ENCODE measurements at places on chromosomes 5 and 9.
A peak's percentile ranks its signal among the peaks of the same experiment; 100 is the strongest.

DNA sequence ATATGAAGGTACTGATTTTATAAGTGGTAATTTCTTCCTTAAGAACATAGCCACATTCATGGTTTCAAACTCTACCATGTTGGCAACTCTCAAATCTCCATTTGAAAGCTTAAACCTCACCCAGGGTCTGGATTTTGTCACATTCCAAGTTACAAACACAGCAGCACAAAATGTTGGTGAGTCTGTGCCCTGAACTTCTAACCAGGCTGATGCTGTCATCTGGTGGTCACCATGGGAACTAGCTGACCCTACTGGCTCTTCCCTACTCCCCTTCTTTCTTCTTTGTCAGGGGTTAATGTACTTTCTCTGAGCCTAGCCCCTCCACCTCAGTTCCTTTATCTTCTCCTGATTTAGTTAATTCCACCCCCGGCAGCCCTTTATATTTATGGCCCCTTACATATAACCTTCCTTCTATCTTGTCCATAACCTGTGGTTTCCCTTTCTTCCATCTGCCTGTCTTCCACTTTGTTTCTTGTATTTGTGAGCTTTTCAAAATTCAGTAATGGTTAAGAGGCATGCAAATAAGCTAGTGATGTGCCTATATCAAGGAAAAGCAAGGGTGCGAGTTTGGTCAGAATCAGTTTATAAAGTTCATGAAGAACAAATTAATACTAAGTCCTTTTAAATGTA, 35.9 kb downstream of the TGFBR1 start:
- peak; percentile 43 for DNase-seq

DNA sequence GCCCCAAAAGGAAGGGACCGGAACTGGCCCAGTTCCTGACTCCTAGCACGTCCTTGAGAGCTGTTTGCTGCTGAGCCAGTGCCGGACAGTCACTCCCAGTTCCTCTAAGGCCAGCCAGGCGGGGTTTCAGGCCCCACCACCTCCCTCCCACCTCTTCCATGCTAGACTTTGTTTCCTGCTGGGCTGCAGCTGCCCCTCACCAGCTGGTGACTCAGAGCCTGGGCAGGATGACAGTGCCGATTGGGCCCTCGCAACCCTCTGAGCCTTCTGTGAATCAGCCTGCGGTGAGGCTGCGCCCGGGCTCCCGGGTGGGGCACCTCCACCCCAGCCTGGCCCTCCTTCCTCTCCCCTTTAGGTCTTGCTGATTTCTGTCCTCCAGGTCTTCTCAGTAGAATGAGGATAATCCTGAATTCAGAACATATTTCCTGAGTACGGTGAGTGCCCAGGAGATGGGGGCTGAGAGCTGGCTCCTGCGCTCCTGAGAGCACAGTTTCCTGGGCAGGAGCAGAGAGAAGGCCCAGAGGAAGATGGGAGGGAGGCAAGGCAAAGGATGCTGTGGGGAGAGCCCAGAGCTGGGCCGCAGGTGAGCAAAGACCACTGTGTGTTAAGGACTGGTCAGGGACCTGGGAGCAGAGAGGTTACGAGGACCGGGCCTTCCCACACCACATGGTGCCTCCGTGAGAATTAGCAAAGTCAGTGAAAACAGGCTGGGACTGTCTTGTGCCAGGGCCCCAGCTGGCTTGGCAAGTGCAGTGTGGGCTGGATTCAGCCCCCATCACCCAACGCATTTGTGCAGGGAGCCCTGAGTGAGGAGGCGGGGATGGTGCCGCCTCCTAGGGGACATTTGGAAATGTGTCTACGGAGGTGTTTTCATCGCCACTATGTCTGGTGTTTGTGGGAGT, 32.9 kb upstream of the STXBP1 start:
- peak; percentile 57 for DNase-seq

DNA sequence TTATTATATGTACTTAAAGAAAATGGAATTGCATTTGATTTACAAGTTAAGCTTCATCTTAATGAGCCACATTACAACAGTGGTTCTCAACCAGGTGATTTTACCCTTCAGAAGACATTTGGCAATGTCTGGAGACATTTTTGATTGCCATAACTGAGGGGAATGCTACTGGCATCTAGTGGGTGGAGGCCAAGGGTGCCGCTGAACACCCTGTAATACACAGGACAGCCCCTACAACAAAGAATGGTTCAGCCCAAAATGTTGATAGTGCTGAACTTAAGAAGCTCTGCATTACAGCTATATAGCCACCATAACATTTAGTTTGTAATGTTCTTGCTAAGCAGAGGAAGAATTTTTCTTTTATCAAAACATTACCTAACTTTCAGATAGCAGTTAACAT, 103.1 kb downstream of the PAM start:
- no peak for DNase-seq

GRCh38 chr9:224582-225520, 10.2 kb downstream of the DOCK8 start:
- no peak for DNase-seq

- no peak for DNase-seq
Observed at GRCh38 chr9:116178481-116179211, 25.1 kb downstream of the PAPPA start.

DNA sequence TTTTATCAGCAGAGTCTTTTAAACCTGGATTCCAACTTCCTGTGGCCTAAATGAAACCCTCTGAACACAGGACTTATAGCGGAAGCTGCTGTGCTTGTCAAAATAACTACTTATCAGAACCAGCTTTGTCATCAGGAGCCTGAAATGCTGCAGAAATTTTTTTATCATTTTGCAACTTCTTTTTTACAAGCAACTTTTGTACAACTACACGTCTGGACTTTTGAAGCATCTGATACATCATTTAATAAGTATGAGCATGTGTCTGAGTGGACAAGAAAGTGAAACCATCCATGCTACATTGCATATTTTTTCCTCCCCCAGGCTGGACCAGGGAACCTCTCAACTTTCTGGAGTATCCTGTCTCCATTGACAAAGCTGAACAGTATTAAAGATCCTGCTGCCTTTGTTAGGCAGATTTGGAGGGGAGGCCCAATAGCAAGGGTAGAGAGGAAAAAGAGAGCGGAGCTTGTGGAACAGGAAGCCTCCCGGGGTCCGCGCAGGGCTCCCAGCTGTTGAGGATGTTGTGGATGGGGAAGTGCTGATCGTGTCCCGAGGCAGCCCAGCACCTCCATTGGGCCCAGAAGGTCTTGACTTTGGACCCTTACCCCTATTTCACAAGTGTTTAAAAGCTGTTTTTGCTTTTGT, 196.6 kb downstream of the MSX2 start:
- no peak for DNase-seq

DNA sequence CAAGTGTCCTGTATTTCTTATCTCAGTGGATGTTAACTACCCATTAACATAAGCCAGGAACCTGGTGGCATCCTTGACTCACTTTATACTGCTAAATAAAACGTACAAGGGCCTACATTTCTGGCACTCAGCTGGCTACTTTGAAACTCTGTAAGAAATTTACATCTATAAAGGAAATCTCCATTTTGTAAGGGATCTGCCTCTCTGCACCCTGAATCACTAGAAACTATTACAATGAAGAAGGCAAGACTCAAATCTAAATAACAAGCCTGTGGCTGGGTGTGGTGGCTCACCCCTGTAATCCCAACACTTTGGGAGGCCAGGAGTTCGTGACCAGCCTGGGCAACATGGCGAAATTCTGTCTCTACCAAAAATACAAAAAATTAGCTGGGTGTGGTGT, 51.5 kb downstream of the RAPGEF1 start:
- DNase-seq: no peak

DNA sequence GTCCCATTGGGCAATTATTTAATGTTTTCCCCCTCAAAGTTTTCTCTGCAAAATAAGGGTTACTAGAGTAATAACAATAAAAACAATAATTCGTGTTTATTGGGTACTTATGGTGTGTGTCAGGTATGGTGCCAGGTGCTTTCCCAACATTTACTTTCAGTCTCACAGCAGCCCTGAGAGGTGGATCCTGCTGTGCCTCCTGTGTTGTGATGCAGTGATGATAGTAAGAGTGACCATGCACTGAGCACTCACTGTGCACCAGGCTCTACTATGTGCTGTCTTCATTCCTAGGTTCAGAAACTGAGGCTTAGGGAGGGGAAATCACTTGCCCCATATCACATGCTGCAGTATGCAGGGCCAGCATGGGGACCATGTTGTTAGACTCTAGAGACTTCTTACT, 15.5 kb downstream of the OTULINL start:
- DNase-seq: no peak

DNA sequence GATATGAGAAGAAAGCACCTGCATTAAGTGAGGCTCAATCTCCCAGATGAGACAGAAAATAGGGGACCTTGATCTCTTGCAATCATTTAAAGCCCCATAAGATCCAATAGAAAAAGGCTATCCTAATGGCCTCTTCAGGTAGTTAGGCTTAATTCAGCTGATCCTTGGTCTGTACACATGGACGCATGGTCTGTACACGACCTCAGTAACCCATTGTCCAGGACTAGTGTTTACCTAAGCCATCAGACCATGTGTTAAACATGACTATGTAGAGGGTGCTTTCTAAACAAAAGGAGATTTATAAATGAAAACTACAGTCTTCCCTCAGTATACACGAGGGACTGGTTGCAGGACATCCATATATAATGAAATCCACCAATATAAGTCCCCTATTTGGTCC, 7.5 kb downstream of the MARCHF3 start:
- DNase-seq: no peak

GRCh38 chr5:138508958-138509357, 34.1 kb downstream of the ETF1 start:
- no peak for DNase-seq

DNA sequence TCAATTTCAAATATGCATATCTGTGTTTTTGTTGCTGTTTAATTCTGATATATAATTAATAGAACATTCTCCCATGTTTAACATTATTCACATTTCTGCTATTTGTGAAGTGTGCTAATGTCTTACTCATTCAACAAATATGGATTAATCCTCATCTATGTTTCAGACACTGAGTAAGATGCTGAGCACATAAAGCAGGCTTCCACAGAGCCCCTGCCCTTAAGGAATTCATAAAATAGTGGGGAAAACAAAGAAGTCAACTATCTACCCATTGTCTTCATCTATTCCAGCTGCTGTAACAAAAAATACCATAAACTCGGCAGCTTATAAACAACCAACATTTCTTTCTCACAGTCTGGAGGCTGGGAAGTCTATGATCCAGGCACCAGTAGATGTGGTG, 333.3 kb downstream of the SEMA5A start:
- DNase-seq: no peak

- DNase-seq: no peak
Observed at GRCh38 chr9:7228726-7229125, 471.0 kb downstream of the KDM4C start.

- DNase-seq: no peak
Observed at GRCh38 chr9:128275198-128276007, at the start of gene GOLGA2. Gene GOLGA2, minus strand, starts transcription at chr9:128276007. Its CDS starts 31 bp downstream, at chr9:128275976.
